ENCODE measurements at places on chromosomes 7 and 10.

DNA sequence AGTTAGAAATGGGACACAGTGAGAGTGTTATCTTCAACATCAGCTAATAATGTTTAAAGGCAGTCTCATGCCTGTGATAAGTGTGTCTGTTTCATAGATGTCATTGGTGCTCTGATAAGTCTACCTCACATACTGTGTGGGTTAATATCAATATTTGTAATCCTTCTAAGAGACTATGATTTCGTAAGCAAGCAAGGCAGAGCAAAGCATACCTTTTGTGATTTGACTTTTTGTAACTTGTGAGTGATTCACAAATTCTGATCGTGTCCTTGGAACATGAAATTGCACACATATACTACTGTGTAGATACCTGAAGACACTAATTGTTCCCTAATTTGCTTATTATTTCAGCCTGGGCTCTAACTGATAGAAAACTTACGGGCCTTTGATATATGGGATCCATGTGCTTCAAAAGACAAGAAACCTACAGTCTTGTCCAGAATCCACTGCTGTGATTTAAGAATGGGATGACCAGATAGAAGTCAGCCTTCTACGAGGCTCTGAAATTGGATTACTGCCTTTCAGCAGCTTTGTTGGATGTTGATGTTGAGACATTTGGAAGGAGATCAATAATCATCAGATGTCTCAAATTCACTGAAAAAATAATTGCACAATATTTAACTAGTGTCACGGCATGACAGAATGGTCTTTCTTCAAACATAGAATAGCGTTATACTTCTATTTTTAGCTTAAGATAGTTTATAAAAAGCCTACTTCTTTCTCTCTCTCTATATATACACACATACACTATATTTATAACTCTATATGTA, 63.2 kb upstream of the KLF6 start:
- DNase-seq: no peak

GRCh38 chr7:128236924-128237586, 4.0 kb upstream of the LEP start:
- no peak for DNase-seq

- DNase-seq: no peak
These were observed 190.1 kb downstream of the MLLT10 start for GRCh38 chr10:21724020-21724589.

GRCh38 chr7:126778101-126778500, 474.6 kb downstream of the GRM8 start:
- DNase-seq: peak; percentile 21

DNA sequence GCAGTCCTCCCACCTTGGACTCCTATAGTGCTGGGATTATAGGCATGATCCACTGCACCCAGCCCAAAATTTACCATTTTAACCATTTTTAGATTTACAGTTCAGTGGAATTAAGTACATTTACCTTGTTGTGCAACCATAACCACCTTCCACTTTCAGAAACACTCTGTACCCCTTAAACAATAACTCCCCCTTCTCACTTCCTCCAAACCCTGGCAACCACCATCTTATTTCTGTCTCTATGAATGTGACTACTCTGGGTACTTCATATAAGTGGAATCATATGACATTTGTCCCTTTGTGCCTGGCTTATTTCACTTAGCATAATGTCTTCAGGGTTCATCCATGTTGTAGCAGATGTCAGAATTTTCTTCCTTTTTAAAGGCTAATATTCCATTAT, 33.6 kb downstream of the SUFU start:
- no peak for DNase-seq

DNA sequence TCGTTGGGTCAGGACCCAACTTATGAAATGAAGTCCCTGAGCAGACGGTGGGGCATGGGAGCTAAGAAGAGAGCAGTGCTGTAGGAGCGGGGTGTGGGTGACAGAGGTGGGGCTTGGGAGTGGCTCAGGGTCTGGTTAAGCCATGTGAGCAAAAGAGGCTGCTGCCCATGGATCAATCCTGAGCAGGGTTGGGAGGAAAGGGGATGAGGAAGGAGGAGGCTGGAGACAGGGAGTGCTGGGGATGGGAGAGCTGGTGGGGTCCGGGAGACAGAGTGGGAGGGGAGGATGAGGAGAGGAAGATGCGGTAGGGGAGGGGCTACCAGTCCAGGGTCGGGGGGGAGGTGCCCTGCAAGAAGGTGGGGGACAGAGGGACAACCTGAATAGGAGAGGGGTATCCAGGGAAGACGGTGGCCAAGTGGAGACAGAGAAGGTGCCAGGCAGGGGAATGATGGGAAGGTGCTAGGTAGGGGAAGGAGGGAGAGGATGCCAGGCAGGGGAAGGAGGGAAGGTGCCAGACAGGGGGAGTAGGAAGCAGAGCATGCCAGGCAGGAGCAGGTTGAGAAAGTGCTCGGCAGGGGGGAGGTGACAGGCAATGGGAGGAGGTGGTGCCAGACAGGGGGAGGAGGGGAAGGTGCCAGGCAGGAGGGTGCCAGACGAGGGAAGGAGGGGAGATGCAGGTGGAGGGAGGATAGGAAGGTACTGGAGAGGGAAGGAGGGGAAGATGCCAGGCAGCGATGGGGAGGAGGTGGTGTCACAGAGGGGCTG, 27.5 kb upstream of the SMARCD3 start:
- peak; percentile 57 for DNase-seq

- DNase-seq: peak; percentile 23
These were observed 903 bp upstream of the KCNMA1 start for GRCh38 chr10:77638321-77639101.

DNA sequence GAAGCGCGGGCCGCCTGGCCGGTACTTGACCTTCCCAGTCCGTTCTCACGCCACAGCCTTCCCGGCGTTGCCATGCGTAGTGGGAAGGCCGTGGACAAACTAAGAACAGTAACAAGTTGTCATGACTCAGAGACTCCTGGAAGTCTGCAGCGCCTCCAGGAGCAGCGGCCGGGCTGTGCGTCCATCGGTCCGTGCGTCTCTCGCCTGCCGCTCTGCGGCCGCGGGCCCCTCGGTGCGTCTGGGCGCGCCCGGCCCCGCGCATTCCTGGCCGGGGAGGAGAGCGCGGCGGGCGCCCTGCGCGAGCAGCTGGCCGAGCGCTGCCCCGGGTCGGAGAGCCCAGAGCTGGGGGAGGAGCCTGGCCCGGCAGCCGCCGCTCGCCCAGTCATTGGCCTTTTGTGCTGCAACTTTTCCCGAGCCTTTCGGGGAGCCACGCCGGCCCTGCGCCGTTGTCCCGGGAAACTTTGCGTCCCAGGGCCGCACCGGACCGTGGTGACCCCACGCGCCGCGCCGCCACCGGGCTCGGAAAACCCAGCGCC, 123.7 kb downstream of the TACC2 start:
- no peak for DNase-seq

DNA sequence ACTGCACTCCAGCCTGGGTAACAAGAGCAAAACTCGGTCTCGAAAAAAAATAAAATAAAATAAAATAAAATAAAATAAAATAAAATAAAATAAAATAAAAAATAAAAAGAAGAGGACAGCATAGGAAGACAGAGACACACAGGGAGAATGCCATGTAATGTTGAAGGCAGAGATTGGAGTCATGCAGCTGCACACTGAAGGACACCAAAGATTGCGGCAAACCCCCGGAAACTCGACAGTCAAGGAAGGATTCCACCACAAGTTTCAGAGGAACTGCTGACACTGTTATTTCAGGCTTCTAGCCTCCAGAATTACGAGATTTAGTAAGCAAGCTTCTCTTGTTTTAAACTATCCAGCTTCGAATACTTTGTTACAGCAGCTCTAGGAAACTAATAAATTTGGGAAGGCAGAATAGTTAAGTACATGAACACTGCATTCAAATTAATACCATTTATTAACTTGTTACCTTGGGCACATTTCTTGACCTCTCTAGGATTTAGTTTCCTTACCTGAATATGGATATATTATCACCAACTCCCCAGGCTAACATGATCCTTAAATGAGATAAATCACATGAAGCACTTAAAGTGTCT, 9.5 kb downstream of the CPED1 start:
- DNase-seq: no peak

DNA sequence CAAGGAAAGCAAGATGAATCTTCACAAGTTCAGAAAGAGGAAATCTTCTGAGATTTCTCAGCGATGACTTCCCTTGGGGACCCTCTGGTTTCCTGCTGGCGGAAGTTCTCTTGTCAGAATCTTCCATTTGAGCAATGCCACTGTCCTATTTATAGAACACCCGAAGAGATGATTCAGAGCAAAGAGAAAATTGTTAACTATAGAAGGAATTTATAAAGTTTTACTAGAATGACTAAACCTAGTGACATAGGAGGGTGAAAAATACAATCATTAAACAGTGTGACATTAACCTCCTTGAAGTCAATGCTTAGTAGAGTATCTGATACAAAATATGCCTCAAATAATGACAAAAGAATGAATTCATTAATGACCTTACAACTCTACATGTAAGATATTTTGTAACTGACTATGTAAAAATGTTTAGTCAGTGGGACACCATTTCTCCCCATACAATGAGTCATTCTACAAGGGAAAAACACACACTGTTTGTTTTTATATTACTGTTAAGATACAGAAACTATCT, 206.5 kb upstream of the CNTNAP2 start:
- no peak for DNase-seq

DNA sequence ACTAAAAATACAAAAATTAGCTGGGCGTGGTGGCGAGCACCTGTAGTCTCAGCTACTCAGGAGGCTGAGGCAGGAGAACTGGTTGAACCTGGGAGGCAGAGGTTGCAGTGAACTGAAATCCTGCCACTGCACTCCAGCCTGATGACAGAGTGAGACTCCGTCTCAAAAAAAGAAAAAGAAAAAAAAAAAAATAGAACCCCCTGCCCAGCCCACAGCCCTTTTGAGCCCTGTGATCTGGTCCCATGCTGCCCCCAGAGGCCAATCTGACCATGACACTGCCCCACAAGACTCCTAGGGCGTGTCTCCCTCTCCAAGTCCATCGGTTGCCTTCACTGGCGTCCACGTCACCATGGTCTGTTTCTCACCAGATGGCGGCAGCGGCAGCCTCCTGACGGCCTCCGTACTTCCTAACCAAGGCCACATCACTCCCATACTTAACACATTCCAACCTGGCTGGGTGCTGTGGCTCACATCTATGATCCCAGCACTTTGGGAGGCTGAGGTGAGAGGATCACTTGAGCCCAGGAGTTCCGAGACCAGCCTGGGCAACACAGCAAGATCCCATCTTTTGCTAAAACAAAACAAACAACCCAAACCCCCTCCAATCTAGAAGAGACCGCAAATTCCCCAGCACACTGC, 18.0 kb downstream of the STX1A start:
- DNase-seq: no peak

- no peak for DNase-seq
These were observed 20.9 kb downstream of the AQP1 start for GRCh38 chr7:30932562-30932961.

DNA sequence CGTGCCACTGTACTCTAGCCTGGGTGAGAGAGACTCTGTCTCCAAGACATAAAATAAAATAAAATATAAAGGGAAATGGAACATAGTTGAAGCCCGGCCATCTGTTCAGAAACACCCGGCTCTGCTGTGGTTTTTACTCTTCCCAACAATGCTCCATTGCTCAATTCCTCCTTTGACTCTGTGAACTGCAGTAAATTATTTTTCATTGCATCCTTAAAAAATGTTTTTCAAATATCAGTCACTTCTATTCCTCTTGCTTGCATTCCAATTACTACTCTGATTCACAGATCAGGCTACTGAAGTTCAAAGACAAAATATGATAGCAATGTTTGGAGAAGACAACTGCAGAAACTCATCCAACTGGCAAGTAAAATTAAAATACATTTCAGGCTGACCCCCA, 983.0 kb downstream of the SORCS1 start:
- DNase-seq: no peak

DNA sequence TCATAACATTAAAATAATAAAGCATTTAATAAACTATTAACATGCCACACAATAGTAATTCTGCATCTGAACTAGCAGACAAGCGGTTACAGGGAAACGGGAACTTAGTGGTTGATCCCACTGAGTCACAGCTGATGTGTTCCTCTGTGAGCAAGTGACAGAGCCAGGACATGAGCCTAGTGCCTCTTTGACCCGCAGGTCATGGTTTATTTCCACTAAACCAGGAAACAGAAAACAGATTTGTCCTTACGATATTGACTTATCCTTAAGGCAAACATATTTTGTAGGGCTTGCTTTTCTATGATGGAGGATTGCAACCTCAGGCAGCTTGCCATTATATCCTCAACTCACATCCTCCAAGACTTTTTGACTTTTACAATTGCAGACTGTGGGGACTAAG, 987.3 kb downstream of the CCSER2 start:
- DNase-seq: no peak

- DNase-seq: no peak
These were observed 4.5 kb downstream of the CHST15 start for GRCh38 chr10:124088915-124089314.

GRCh38 chr10:117501460-117502035, 41.0 kb upstream of the EMX2 start:
- no peak for DNase-seq

- peak; percentile 16 for DNase-seq
These were observed 81.6 kb downstream of the CDK14 start for GRCh38 chr7:90677486-90678404.

DNA sequence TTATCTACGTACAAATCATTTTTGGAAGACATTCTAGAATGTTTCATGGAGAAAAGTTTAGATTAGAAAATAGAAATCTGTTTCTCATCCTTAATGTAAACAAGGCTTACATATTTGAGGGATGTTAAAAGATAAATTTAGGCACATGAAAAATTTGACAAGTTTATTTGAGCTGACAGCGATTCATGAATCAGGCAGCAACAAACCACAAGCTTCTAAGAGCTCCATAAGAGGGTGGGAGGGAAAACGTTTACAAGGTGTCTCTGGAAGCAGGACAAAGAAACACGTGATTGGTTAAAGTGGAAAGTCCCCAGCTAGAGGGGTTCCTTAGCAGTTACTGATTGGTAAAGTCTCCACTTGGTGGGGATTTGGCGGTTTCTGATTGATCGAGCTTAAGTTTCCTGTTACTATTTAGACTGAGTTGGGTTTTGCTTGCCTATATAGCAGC, 228.9 kb upstream of the PITRM1 start:
- no peak for DNase-seq

DNA sequence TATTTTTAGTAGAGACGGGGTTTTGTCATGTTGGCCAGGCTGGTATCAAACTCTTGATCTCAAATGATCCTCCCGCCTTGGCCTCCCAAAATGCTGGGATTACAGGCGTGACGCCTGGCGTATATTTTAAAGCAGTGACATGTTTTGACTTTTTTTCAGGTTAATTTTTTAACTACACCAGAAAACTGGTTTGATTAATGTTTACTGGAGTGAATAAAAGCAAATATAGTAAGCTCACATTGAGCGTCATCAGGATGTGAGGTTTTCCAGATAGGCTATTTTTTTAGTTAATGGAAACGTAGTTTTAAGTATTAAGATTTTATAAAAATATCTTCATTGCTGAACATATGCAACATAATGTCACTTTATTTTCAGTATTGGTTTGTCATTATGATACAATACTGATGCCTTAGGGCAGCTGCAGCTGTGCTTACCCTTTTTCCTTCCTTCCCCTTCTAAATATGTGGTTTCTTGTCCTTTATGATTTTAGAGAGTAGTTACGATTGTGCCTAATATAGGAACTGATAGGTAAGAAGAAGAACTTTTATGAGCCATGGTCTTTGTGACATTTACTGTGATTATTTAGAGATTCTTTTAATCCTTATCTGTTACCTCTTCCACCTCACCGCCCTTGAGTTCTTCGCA, 37.3 kb downstream of the TMEM60 start:
- DNase-seq: no peak

- no peak for DNase-seq
These were observed 37.5 kb downstream of the GDI2 start for GRCh38 chr10:5775685-5776084.

GRCh38 chr7:147279514-147279913, 1162.9 kb downstream of the CNTNAP2 start:
- peak; percentile 12 for DNase-seq

- no peak for DNase-seq
These were observed 393.4 kb upstream of the NFE2L3 start for GRCh38 chr7:25758559-25758958.
